ENCODE measurements at places on chromosomes 3 and 15.

DNA sequence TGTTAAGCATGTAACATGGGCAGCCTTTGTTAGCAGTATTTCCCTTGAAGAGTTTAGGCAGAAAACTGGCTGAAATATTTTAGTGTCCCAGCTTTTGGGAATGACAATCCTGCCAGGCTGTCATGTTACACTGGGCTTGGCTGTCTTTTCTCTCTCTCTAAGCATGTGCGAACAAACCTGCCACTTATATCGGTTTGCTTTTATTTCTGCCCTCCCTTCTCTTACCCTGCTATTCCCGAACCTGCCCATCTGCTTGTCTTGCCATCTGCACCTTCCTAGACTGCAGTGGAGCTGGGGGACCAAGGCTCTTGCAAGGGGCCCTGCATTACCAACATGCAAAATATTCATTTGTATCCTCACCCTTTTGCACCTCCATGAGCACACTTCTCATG lies 339.6 kb downstream of the EPHB1 start:
- DNase-seq = no peak

DNA sequence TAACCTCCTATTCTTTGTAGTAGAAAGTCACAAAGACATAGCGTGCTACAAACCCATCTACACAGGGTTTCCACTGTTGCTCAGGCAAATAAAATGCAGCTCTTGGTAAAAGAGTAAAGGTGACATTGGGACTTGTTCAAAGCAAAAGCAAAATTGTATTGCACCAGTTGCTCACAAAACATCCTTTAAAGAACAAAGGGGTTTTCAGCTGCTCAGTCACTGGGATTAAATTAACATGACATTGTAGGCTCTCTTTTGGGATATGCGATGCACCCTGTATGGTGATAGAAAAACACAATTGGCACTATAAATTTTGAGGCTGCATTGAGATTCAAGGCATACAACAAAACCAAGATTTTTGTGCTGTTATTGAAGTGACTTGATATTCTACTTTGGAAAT lies 447.3 kb upstream of the CNTN3 start:
- no peak for DNase-seq

GRCh38 chr15:50523851-50524251 lies 22.6 kb downstream of the USP50 start:
- DNase-seq = no peak

GRCh38 chr3:71912839-71913495 lies 128.0 kb upstream of the PROK2 start:
- DNase-seq = peak; percentile 50

DNA sequence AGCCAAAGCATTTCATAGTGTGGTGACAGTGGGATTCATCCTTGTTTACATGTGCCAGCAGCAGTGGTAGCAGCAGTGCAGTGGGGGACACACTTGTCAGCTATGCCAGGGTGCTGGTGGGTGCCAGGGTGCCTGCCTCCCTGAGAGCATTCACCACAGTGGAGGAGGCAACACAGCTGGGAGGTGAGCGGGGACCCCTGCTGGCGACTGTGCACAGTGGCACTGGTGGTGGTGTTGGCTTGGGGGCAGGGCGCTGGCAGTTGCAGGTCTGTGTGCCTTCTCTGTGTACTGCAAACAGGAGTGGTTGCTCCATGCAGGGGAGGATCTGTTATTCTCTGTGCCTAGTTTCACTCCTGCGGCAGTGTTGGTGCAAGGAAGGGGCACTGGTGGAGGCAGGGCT lies 41.2 kb downstream of the CEP63 start:
- no peak for DNase-seq

- DNase-seq = no peak
These were observed 10.3 kb downstream of the SV2B start for GRCh38 chr15:91110407-91110806.

DNA sequence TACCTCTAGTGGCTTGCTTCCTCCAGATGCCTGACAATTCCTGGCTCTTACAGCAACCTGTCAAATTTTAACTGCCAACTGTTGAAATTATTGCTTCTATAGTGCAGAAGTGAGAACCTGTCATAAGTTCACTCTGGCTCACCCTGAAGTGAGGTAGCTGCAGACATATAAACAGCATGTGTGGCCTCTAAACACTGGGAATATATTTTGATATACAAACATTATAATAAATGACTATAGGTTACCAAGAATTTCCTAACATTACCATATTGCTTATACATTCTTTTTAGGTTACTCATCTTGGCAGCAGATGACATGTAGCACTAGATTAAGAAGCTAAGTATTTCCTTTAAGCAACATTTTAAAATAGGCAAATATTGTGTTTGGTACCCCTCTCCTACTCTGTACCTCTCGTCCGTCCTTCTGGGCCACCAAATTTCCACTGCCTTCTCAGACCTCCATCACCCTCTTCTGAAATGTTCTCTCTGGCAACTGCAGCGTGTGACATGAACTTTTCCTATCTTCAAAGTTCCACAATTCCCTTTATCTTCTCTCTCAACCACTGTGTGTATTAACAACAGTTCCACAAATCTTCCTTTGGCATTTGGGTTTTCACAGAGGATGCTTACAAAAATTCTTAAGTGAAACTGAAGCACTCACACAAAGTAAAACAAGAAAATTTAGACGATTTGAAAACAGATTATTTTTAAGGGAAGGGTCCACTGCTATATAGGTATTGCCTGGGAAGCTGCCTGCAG lies 15.3 kb upstream of the XXYLT1 start:
- DNase-seq = no peak

DNA sequence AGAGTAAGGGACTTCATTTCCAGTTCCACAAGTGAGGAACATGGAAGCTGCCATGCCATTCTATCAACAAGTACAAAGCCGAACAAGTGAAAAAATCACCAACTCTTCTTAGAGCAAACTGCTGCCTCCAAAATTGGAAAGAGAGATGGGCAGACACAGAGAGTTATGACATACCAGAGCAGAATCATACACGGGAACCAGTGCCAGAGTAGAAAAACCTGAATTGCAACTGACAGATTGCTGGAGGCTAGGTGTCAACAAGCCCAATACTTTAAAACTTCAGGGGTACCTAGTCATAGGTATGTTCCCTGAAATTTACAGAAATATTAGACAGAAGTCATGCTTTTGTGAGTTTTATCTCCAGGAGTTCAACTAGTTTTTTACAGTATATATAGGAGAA lies 62.0 kb downstream of the TTBK2 start:
- no peak for DNase-seq

Measured in CMK (cell line).